Right forelimb (tissue), 1 donor: ENCODE measurements at places on chromosomes 13 and 19.
A peak's percentile ranks its signal among the peaks of the same experiment; 100 is the strongest.

DNA sequence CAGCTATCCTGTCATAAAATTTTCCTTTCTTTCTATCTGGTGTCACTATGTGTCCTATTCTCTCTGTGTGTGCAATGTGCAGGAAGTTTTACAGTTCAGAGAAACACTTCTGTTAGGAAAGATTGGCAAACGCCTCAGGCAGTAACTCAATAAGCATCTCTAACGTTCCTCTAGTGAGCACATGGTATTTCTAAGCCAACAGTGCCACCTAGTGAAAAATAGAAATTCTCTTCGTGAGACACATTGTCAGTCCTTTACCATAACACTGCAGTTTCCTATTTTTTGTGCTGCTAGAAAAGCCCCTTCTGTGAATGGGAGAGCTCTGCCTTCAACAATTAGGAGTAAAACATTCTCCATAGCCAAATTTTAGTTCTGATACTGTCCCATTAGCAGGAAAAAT lies 50.7 kb downstream of the ZNF723 start:
- DNase-seq = no peak

DNA sequence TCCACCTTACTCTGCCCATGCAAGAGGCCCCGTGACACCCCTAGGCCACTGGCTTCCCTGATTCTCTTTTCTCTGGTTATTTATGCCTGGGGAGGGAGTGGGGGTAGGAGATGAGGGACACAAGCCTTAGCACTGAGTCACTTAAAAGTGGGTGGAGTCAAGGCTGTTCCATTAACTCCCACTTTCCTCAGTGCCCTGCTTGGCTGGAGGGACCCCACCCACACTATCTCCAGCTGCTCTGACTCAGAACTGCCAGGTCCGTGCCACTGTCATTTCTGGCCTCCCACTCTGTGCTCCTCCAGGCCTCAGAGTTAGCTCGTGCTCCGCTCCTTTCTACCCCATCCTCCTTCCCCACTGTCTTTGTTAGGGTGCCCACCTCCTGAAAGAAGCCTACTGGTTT lies 113.4 kb upstream of the UQCRFS1 start:
- DNase-seq = peak; percentile 21

GRCh38 chr19:49924004-49924880 lies 4.8 kb upstream of the ATF5 start:
- DNase-seq = no peak

- no peak for DNase-seq
Measured at GRCh38 chr19:49812452-49812996, 568 bp downstream of the FUZ start.

GRCh38 chr13:99984461-99985240 lies 3.1 kb downstream of the ZIC2 start:
- DNase-seq = no peak

GRCh38 chr13:100855151-100855550 lies 180.6 kb upstream of the TMTC4 start:
- no peak for DNase-seq

DNA sequence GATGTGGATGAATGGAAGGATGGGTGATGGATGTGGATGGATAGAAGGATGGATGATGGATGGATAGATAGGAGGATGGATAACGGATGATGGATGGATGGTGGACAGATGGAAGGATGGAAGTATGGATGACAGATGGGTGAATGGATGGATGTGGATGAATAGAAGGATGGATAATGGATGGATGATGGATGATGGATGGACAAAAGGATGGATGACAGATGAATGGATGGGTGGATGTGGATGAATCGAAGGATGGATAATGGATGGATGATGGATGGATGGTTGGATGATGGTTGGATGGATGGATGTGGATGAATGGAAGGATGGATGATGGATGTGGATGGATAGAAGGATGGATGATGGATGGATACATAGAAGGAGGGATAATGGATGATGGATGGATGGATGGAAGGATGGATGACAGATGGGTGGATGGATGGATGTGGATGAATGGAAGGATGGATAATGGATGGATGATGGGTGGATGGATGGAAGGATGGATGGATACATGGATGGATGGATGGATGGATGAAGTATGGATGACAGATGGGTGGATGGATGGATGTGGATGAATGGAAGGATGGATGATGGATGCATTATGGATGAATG lies 39.3 kb downstream of the TMEM255B start:
- no peak for DNase-seq

- peak; percentile 56 for DNase-seq
Measured at GRCh38 chr13:46321494-46322225, 65.4 kb downstream of the RUBCNL start.
